ENCODE measurements at places on chromosomes 7 and 10.

- DNase-seq = no peak
Observed at GRCh38 chr7:32936689-32937088, 20.6 kb upstream of the FKBP9 start.

DNA sequence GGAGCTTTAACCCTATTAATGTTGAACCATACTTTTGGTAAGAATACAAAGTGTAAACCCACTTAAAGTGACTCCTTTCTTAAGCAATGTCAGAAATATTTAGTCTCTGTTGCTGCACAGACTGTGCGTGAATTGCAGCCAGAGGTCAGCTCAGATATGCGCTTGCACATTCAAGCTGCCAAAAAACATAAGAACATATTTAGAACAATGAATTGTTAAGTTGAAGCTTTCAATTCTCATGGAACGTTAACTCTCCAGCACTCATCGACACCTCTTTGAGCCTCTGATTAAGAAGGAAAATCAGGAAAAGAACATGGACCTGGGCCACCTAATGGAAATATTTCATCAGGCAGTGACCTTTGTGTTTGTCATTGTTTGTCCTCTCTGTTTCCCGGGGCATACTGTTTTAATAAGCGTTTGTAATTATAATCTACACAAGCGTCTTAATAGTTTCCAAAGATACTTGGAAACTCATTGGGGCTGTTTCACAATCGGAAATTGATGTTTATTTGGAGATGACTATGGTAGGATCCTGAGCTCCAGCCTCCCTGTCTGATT is 193.0 kb upstream of the CELF2 start:
- no peak for DNase-seq

DNA sequence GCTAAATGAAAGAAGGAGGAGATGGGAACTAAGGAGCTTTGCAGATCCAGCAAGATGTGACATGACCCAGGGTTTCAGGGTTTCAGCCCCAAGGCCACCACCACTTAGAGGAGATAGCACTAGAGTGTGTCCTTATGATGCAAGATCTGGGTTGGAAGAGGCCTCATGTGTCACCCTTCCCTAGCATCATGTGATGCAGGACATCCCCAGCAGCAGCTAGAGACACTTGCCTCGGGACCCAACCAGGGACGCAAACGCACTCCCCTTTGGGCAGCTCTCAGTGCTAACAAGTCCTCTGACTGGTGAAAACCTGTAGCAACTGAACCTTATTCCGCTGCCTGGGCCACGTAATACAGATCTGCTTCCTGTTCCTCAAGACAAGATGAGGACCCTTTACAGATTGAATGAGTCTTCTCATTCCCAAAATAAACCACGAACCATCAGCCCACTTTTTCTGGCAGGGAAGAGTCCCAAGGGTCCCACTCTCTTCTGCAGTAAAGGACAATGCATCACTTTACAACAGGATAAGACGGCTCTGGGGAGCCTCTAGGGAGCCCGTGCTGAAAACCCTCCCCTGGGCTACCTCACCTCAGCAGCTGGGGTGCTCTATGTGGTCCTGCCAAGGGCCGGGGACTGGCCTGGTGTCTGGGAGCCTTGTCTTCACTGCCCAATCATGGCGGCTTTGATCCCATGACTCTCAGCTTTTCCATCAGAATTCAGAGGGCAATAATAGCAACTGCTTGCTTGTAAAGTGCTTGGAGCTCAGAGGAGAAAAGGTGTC is 44.8 kb upstream of the GDF10 start:
- no peak for DNase-seq

DNA sequence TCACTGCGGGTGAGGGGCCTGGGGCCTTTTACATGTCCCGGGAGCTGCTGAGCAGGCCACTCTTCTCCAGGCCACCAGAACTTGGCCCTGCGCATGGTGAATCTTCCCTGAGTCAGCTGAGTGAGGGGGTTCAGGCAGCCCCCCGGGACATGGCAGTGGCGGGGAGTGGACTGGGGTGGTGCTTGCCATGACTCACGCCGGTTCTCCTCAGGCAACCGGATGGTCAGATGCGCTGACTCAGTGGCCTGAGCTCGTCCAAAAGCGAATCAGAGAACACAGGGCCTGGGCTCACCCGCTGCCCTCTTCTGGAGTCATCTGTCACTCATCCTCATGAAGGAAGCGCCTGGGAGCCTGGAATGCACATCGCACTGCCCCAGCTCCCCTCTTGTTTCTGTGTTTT is 33.5 kb downstream of the HTRA1 start:
- no peak for DNase-seq

DNA sequence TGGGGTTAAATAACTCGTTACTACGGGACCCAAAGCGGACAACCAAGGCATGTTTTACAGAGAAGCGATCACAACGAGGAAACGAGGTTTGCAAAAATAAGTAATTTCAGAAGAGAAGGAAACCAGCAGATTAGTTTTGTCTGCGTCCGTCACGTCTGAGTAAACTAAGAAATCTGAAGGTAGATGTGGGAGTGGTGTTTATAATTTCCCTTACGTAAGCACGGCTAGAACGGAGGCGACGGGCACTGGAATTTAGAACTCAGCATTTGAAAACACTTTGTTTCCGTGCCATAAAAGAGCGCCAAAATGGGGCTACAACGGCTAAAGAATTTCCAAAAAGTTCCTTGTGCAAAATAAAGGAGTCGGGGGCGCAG is 718 bp upstream of the UMAD1 start:
- DNase-seq = peak; percentile 54

GRCh38 chr7:87870471-87870870 is 5.7 kb downstream of the SLC25A40 start:
- no peak for DNase-seq

DNA sequence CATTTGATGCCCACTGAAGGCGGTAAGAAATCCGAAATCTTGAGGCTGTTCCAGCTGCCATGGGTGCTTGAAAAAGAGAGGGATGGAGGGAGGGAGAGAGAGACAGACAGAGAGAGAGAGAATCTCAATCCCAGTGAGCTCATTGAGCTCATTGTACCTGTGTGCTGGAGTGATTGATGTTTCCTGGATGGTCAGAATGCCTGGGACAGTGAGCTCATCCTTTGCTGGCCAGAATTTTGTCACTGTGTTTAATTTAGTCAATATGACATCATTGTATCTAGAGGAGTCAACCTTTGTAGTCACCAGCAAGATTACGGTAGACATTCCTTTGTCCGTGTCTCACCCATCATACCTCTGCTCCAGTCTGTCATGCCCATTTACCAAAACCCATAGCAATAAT is 625.4 kb upstream of the POM121L12 start:
- DNase-seq = no peak

DNA sequence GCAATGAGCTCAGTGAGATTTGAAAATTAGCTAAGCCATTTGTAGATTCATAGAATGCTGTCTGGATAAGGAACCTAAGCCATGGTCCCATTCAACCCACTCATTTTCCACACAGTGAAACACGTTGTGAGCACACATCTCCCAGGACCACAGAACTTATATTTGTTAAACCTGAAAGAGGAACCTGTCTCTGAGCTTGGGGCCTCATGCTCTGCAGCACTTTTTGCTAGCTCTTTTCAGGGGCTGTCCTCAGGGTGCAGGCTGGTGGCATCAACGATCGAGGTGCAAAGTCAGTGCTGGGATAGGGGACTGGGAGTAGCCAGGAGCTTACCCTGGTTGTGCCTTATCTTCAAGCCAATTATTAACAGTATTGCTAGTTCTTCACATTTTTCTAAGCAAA is 11.9 kb downstream of the HECW1 start:
- DNase-seq = no peak

- DNase-seq = no peak
Observed at GRCh38 chr7:127997226-127997922, 33.9 kb downstream of the LRRC4 start.

- no peak for DNase-seq
Observed at GRCh38 chr7:130421684-130422083, 19.1 kb downstream of the CEP41 start.

- no peak for DNase-seq
Observed at GRCh38 chr7:27605283-27605682, 57.4 kb downstream of the HIBADH start.

DNA sequence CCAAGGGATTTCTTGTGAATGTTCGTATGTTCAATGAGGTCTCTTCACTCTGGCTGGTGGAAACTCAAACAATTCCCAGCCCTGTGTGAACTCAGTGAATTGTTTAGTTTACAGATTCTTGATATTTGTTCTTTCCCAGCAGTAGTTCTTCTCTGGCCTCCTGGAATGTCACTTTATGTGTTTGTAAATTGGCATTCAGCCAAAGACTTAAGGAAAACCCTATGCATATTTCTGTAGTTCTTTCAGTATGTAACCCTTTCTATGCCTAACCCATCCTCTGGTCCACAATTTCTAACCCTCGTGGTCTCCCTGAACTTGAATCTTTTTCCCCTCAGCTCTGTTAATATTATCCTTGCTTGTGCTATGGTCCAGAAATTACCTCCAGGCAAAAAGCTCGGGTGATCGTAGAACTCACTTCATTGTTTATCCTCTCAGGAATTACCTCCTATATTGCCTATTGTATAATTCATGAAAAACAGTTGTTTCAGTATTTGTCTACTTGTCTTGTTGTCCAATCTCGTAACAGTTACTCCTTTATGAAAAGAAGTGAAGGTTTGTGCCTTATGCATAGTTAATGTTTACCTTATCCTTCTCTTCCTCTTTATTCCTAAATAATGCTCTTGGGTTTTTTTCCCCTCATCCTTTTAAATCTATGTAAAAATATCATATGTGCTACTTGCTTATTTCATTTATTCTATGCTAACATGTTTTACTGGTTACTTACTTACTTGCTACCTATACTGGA is 23.7 kb upstream of the AGR3 start:
- no peak for DNase-seq

GRCh38 chr10:114714281-114714741 is 56.2 kb upstream of the ABLIM1 start:
- no peak for DNase-seq

DNA sequence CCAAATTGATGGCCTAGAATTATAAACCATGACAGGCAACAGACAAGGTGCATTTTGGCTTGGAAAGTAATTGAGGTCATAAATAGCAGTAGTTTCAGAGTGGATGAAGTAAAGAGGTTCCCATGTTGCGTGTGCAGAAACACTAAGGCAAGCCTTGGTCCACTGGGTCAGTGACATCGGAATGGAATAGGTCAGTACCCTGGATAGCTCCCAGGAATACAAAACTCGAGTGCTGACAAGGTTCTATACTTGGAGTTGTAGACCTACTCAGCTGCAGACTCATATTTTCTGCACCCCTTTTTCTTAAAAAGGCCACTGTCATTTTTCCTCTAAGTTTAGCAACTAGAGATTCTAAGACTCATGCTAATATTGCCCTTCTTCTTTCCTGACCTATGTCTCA is 132.8 kb downstream of the DYNC1I1 start:
- DNase-seq = no peak

GRCh38 chr7:2256306-2257045 is 14.4 kb downstream of the NUDT1 start:
- no peak for DNase-seq

DNA sequence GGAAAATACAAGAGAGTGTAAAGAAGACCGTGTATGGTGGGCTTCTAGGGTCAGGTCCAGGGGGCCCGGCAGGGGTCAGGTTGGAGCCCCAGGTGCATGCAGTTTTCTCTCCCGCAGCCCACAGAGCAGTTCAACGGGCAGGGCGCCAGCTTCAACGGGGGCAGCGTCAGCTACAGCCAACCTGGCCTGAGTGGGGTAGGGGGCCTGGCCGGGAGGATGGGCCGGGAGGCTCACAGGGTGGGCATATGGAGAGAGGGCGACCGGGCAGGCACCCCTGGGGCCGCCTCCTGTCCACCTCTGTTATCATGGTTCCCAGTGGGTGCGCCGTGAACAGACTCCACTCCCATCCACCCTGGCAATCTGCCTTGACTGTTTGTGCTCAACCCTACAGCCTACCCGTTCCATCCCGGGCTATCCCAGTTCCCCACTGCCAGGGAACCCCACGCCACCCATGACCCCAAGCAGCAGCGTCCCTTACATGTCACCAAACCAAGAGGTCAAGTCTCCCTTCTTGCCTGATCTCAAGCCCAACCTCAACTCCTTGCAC is 11.5 kb downstream of the ZMIZ2 start:
- DNase-seq = no peak

- DNase-seq = no peak
Observed at GRCh38 chr7:5686131-5686530, 95.3 kb downstream of the RNF216 start.

- no peak for DNase-seq
Observed at GRCh38 chr7:159119851-159120539, 24.7 kb downstream of the VIPR2 start.

- no peak for DNase-seq
Observed at GRCh38 chr7:50791363-50791937, 8.8 kb upstream of the GRB10 start.

GRCh38 chr7:85021101-85021704 is 165.7 kb downstream of the SEMA3D start:
- DNase-seq = no peak

- no peak for DNase-seq
Observed at GRCh38 chr7:118525020-118525419, 300.5 kb downstream of the ANKRD7 start.

DNA sequence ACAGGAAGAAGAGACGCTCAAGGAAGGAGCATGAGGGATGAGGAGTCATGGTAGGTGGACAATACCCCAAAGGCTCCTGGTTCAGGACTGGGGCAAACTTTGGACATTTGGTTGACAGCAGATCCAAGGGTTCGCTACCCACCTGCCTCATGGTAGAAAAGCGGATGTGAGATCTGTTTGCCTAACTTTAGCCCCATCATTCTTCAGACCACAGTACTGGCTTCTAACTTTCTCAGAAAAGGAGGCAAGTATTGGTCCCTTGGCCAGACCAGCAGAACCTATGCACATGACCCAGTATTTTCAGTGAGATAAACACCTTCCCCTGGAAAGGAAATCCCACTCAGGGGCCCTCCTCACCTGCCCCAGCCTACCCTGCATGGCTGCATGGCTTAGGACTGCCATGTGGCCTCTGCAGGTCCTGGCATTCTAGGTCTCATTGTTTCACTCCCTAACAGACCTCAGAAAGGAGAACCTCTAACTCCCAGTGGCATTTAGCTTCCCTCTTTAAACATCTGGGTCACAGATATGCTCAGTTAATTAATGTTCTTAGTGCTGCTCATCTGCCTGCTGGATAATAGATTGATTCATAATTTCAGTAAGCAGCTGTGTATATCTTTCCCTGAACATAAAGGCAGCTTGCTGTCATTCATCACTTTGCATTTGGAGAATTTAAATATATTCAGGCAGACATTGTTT is 574.1 kb downstream of the GALNT17 start:
- no peak for DNase-seq

- no peak for DNase-seq
Observed at GRCh38 chr7:87886875-87887274, 10.6 kb downstream of the DBF4 start.

GRCh38 chr10:33242931-33243330 is 91.5 kb downstream of the NRP1 start:
- no peak for DNase-seq

GRCh38 chr10:83862723-83863122 is 276.6 kb upstream of the GHITM start:
- DNase-seq = no peak

- no peak for DNase-seq
Observed at GRCh38 chr10:15202639-15203038, 34.1 kb upstream of the NMT2 start.

Measured in stimulated activated naive CD4-positive, alpha-beta T cell treated with Interleukin-2 at 50 U/mL for 16 hours (primary cell).